ENCODE measurements at places on chromosomes 2 and 18.

- DNase-seq, result no peak
Measured at GRCh38 chr2:110702514-110703380, 24.9 kb upstream of the BUB1 start.

- DNase-seq, result no peak
Measured at GRCh38 chr2:9678544-9678943, 47.7 kb upstream of the YWHAQ start.

DNA sequence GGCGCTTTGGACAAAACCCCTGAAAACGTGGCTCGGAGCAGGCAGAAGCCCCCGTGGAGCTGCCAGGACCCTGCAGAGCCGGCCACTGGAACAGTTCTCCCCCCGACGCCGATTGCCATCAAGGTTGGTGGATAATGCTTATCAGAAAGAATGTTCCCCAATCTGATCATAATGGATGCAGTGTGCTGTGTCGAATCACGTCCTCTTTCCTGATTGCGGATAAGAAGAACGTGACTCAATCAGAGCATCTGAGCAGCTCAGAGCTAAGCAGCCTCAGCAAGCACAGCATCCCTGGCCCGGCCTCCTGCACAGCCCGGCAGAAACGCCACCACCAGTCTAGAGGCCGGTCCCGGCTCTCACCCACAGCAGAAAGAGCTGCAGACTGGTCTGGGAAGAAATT lies 488.0 kb downstream of the EIPR1 start:
- DNase-seq, result no peak

DNA sequence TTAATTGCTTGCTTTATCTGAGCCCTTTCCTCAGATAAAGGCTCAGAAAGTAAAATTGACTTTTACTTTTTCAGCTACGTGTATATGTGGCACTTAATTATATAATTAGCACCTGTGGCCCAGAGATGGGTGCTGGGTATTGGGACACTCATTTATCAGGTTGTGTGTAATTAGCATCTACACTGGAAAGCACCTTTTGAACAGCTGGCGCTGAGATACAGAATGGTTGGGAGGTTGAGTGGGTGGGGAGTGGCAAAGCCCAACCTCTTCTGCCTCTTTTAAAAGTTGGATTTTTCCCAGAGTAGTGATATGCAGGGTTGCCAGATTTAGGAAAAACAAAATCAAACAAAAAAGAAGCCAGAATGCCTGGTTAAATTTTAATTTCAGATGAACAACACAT lies 23.9 kb downstream of the SPTBN1 start:
- no peak for DNase-seq

GRCh38 chr2:19299522-19299921 lies 58.9 kb downstream of the OSR1 start:
- no peak for DNase-seq

DNA sequence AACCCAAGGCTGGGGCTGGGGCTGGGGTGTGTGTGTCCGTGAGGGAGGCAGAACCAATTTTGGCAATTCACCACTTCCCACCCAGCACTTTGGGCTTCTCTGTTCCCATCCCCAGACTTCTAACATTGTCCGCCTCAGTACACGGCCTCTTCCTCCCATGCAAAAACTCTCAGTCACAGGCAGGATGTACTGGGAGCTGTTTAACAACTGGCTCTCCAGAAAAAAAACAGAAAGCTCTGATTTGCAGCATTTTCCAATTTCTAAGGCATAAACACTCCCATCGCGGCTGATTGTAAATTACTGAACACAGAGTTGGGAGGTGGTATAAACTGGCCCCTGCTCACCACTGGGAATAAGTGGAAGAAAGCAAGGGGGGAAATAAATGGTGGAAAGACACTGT lies 73.1 kb upstream of the MAP4K3 start:
- no peak for DNase-seq

DNA sequence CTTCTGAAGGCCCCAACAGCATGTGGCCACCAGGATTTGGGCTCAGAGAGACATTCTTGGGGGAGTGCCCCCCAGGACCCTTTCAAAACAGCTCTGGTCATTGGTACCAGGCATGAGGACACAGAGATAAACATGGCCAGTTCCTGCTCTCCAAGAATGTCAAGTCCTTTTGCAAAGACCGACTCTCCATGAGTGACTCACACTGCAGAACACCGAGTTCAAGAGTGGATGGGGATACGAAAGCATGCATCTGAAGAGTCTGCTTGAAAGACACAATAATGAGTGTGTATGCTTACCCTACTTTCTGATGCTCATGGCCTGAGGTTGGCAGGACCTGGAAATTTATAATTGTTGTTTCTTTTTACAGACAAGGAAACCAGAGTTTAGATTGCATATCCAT lies 450.6 kb downstream of the TSN start:
- no peak for DNase-seq

DNA sequence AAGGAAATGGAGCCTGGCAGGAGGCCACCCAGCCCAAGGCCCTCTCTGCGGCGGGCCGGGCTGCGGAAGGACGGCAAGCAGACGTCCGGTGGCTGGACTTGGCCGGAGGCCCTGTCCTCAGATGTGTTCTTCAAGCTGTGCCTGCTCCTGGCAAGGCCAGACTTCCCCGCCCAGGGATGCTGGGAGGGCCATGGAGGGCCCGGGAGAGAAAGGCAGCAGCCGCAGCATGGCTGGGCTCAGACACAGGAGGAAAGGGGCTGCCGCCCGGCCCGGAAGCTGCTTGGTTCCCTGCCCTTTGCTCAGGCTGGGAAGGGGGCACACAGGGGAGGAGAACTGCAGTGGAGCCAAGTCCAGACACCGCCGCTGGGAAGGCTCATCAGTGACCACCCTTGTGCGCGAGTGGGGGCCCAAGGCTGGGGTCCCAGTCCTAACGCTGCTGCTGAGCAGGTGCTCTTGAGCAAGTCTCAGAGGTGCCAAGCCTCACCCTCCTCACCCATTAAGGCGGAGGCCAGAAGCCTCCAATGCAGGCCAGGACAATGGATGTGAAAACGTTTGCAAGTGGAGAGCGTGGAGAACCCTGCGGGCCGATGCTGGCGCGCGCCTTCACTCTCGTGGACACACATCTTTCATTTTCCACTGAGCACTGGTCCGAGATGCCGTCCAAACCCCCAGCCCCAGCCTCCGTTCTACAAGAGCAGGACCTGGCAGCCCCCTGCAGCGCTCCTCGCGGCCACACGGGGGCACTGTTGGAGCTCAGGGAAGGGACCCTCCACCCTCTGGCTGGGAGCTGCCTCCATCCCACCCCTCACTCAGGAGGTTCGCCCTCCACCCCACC lies 7.9 kb downstream of the CROCC2 start:
- no peak for DNase-seq

GRCh38 chr2:226059961-226060627 lies 660.6 kb downstream of the NYAP2 start:
- DNase-seq, result no peak

- no peak for DNase-seq
Measured at GRCh38 chr2:74439803-74440377, 1.8 kb downstream of the RTKN start.

GRCh38 chr2:76640905-76641304 lies 881.3 kb downstream of the LRRTM4 start:
- DNase-seq, result no peak
